ENCODE measurements at places on chromosomes 11 and 22. TPM values are rescaled to one million over a fixed set of nuclear protein-coding genes. Genes with fewer than 3 reads are reported as not detected.
A peak's percentile ranks its signal among the peaks of the same experiment; 100 is the strongest.

Gene MACROD1
- 5.1 TPM for total RNA-seq

DNA sequence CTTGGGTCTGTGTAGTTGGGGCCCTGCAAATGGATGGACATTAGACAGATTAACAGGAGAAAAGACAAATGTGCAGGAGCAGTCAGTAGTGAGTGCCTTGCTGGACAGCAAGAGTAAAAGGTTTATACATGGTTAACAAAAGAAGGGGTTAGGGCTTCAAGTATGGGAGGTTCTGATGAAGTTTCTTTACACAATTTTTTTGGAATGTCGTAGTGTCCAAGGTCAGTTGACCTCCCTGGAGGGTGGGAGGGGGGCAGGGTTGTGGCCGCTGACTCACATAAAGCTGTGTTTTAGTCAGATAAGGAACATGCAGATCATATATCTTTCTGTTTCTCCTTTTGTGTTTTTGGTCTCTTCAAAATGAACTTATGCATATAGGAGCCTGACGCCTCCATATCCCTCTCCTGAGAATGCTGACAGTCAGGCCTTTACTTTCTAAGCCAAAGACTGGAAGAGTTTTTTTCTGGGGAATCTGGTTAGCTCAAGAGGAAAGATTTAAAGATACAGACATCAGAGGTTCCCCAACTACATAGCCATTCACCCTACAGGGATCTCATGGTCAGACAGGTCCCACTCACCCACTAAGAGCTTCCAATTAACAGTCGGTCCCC is 134.3 kb downstream of the NECTIN1 start:
- no peaks in the 10 kb centered on the region for H3K36me3 ChIP-seq
- no peak overlapping the region for H3K4me3 ChIP-seq
- DNase-seq, result peak; percentile 86

DNA sequence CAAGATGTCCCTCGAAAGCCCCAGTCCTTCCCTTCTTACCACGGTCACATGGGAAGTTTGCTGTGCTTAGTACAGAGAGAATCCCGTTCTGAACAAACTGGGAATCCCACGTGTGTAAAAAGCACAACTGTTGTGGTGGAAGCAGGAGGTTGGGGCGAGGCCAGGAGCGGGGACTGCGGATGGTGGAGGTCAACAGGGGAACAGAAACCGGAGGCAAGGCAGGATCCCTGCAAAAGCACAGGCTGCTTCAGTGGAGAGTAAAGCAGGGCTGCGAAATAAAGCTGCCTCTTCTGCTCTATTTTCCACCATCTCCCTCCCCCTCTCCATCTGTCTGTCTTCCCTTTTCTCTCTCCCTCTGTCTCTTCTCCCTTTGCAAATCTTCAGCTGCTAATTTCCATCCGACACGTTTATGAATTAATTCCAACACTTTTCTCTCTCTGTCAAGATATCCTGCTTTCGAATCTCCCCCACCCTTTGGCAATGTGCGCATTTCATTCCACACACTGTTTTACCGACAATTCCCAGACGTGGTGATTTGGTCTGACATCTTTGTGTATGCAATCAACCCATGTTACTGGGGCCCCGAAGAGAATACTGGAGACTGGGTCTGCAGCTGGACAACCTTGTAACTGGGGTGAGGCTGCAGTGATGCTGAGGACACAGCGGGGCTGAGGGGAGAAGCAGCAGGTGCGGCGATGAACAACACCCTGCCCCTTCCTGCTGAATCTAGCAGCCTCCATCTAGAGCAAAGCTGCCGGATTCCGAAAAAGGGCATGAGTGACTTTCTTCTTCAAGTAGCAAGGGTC is 571.8 kb downstream of the OPCML start:
- H3K4me1 ChIP-seq, result peaks cover 10% of the 10 kb centered on the region
- no peaks in the 10 kb centered on the region for H3K27me3 ChIP-seq
- no peak for DNase-seq

DNA sequence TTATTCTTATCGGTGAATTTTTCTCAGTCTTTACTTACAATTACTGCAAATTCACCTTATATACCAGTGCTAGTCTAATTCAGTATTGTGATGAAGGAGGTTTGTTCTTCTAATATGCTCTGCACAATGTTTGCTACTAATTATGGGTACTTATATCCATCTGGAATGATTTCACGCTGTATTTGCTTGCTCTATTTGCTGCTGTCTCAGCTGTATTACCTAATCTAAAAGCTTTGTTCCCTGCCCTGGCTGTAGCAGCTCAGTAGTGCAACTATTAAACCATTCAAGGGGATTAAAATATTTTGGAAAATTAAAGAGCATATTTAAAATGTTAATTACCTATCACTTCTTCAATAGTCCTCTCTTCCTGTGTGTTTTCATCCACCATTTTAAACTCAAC is 375.3 kb downstream of the LUZP2 start:
- H3K27ac ChIP-seq, result no peak overlapping the region
- H3K36me3 ChIP-seq, result no peaks in the 10 kb centered on the region
- H3K4me1 ChIP-seq, result no peaks in the 10 kb centered on the region
- no peak for DNase-seq
- no peaks in the 10 kb centered on the region for H3K27me3 ChIP-seq

- H3K27ac ChIP-seq, result no peak overlapping the region
- peaks cover 50% of the 10 kb centered on the region for H3K36me3 ChIP-seq
- no peak for DNase-seq
- no peak overlapping the region for H3K4me3 ChIP-seq
Observed at GRCh38 chr11:68168694-68169093, 44.4 kb downstream of the KMT5B start.

DNA sequence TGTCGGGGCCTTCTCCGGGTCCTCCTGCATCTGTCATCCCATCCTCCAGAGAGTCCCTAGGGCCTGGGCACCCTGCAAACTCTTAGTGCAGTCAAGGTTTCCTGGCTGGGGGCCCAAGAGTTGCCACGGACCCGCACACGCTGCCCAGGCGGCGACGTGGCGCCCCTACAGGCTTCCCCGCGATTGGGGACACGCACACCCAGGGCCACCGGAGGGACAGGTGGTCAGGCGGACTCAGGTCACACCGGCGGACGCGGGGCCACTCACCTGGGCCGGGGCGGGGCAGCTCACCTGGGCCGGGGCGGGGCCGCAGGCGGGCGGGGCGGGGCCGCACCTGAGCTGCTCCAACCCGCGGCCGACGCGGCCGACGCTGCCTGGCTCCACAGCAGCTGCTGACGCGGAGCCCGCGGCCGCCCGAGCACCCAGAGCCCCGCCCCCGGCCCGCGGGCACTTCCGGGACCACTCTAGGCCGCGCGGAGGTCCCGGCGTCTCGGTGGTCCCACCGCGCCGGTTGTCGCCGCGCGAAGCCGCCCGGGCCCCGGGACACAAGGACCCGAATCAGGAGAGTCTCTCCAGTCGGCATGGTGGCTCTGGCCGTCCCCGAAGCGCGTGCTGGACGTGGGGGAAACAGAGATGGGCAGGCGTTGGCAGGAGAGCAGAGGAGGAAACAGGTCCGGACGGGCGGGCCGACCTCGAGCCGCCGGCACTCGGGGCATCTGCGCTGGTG is at the start of gene ZNF70:
Gene ZNF70 (minus strand): TSS at position 399 of the 727 bp plus-strand sequence. CDS start 5,972 bp downstream, outside the sequence.
- no peaks in the 10 kb centered on the region for H3K36me3 ChIP-seq
- no peaks in the 10 kb centered on the region for H3K27me3 ChIP-seq
- H3K4me1 ChIP-seq, result peaks cover 3% of the 10 kb centered on the region
- DNase-seq, result peak; percentile 57

- no peak for DNase-seq
- peaks cover 6% of the 10 kb centered on the region for H3K27me3 ChIP-seq
- H3K27ac ChIP-seq, result no peak overlapping the region
- H3K36me3 ChIP-seq, result no peaks in the 10 kb centered on the region
- no peak overlapping the region for H3K4me3 ChIP-seq
Observed at GRCh38 chr11:19313140-19313539, 72.4 kb upstream of the E2F8 start.

- H3K27me3 ChIP-seq, result no peaks in the 10 kb centered on the region
- peaks cover 27% of the 10 kb centered on the region for H3K36me3 ChIP-seq
- peak overlapping the region; percentile 83 for H3K27ac ChIP-seq
- peak; percentile 31 for DNase-seq
- peak overlapping the region; percentile 90 for H3K4me3 ChIP-seq
Observed at GRCh38 chr11:66268952-66269905, 790 bp downstream of the RAB1B start.

- H3K36me3 ChIP-seq, result no peaks in the 10 kb centered on the region
- no peaks in the 10 kb centered on the region for H3K4me1 ChIP-seq
- H3K27ac ChIP-seq, result no peak overlapping the region
- H3K27me3 ChIP-seq, result no peaks in the 10 kb centered on the region
Observed at GRCh38 chr11:34864424-34864823, 51.8 kb downstream of the APIP start.

- no peaks in the 10 kb centered on the region for H3K27me3 ChIP-seq
- DNase-seq, result no peak
- no peak overlapping the region for H3K27ac ChIP-seq
- H3K4me1 ChIP-seq, result no peaks in the 10 kb centered on the region
- no peaks in the 10 kb centered on the region for H3K36me3 ChIP-seq
Observed at GRCh38 chr22:43774318-43774915, 37.7 kb downstream of the EFCAB6 start.
